ENCODE measurements at places on chromosomes 7 and 10.

GRCh38 chr10:131082201-131082850, 229.2 kb downstream of the TCERG1L start:
- peaks cover 21% of the 10 kb centered on the region for H3K4me1 ChIP-seq
- H3K36me3 ChIP-seq = no peaks in the 10 kb centered on the region
- H3K27ac ChIP-seq = no peak overlapping the region
- H3K27me3 ChIP-seq = no peaks in the 10 kb centered on the region
- H3K4me3 ChIP-seq = no peak overlapping the region

- H3K4me3 ChIP-seq = no peak overlapping the region
- H3K27ac ChIP-seq = no peak overlapping the region
- no peaks in the 10 kb centered on the region for H3K27me3 ChIP-seq
- H3K4me1 ChIP-seq = peaks cover 2% of the 10 kb centered on the region
These were observed 5.2 kb downstream of the NMT2 start for GRCh38 chr10:15163253-15163828.

- no peaks in the 10 kb centered on the region for H3K27me3 ChIP-seq
- no peak for DNase-seq
- peaks cover 16% of the 10 kb centered on the region for H3K4me1 ChIP-seq
- no peaks in the 10 kb centered on the region for H3K36me3 ChIP-seq
These were observed 17.2 kb downstream of the TCF7L2 start for GRCh38 chr10:112967200-112967599.

DNA sequence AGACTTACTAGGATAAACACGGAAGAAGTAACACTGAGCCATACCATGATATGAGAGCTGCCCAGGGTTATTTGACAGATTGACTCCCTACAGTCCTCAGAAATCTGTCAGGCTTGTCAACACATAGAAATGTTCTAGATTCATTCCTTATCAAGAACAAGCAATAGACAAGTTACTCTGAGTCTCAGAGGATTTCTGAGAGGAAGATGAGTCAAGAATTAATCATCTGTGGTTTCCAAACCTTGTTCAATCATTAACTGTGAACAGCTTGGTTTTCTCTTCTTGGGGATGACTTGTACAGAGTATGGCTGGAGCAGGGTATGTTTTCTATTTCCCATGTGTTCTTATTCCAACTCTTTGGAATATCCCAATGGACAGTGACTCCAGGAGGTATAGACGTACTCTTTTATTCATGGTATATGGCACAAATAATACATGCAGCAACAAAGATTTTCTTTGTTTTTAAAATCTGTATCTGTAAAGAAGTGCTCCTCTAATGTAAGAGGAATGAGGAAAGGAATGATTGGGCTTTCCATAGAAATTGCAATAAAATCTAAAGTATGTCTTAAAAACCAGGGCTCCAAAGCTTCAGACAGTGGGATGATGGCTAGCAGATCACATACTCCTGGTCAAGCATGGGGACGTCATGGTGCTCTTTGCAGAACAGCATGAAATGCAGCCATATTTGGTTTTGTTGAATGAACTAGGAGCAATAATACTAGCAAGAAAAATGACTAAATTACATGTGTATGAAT, 11.9 kb upstream of the SFR1 start:
- H3K27me3 ChIP-seq = no peaks in the 10 kb centered on the region
- no peak overlapping the region for H3K4me3 ChIP-seq
- H3K4me1 ChIP-seq = no peaks in the 10 kb centered on the region
- DNase-seq = no peak

- DNase-seq = no peak
- H3K27me3 ChIP-seq = no peaks in the 10 kb centered on the region
- H3K4me1 ChIP-seq = no peaks in the 10 kb centered on the region
- no peaks in the 10 kb centered on the region for H3K36me3 ChIP-seq
These were observed 303.9 kb downstream of the OTUD1 start for GRCh38 chr10:23742807-23743206.

GRCh38 chr10:71971769-71972555, 7.8 kb downstream of the CHST3 start:
- no peaks in the 10 kb centered on the region for H3K36me3 ChIP-seq
- no peak for DNase-seq
- H3K4me1 ChIP-seq = peaks cover 58% of the 10 kb centered on the region
- peak overlapping the region; percentile 28 for H3K27ac ChIP-seq
- H3K27me3 ChIP-seq = no peaks in the 10 kb centered on the region

DNA sequence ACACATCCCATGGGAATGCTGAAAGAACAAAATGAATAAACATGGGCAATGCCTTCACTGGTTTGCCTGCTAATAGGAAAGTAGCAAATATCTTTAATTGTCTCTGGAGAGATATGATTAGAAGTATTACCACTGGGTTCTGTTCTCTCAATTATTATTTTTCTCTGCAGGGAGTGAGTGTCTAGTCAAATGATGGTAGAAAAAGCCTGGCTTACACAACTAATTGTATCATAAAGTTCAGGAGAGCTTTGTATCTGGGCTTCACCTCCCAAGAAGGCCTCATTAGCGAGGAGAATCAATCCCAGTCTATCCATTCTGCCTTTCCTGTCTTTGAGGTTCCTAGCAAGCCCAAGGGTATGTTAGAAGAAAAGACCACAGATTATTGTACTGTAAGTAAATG, at the start of gene OR2A14:
TSS of gene OR2A14 (plus strand) at position 301 of the 400 bp plus-strand sequence. CDS start 5,937 bp downstream, outside the sequence.
- no peak within 1 kb of the TSS for H3K27ac ChIP-seq
- no peaks in the 10 kb centered on the region for H3K36me3 ChIP-seq
- H3K4me1 ChIP-seq = no peaks in the 10 kb centered on the region
- DNase-seq = no peak
- no peak within 1 kb of the TSS for H3K4me3 ChIP-seq
- no peaks in the 10 kb centered on the region for H3K27me3 ChIP-seq

DNA sequence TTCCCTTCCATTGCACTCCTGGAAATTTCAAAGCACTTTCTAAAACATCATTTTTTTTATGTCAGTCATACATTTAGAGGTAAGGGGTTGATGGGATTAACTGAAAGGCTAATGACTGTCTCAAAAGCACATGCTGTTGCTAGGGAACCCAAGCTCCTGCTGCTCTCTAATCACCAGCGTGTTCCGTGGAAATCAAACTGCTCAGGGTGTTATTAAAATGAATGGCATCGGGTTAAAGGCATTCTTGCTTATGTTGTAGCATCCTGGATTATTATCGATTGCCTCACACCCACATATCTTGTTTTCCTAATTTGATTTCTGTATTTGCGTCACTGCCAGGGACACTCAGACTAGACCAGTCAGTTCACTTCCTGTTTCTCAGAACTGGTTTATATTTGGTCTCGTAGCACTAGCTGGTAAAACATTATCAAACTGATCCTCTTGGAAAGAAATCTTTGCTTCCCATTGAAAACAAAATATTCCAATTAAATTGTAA, 216.5 kb upstream of the MKLN1 start:
- no peak for DNase-seq
- no peaks in the 10 kb centered on the region for H3K36me3 ChIP-seq
- H3K27ac ChIP-seq = no peak overlapping the region
- peaks cover 6% of the 10 kb centered on the region for H3K4me1 ChIP-seq
- no peaks in the 10 kb centered on the region for H3K27me3 ChIP-seq

- no peak overlapping the region for H3K27ac ChIP-seq
- no peaks in the 10 kb centered on the region for H3K27me3 ChIP-seq
- no peaks in the 10 kb centered on the region for H3K36me3 ChIP-seq
These were observed 56.6 kb downstream of the PAPSS2 start for GRCh38 chr10:87716348-87716670.

- no peaks in the 10 kb centered on the region for H3K4me1 ChIP-seq
- no peaks in the 10 kb centered on the region for H3K27me3 ChIP-seq
- H3K4me3 ChIP-seq = no peak overlapping the region
- DNase-seq = no peak
These were observed 52.6 kb downstream of the TSPAN15 start for GRCh38 chr10:69503896-69504265.

- H3K36me3 ChIP-seq = no peaks in the 10 kb centered on the region
- H3K27ac ChIP-seq = no peak overlapping the region
- H3K4me3 ChIP-seq = no peak overlapping the region
- H3K4me1 ChIP-seq = no peaks in the 10 kb centered on the region
These were observed 289.5 kb upstream of the KCND2 start for GRCh38 chr7:119983468-119983867.

- no peak overlapping the region for H3K27ac ChIP-seq
- DNase-seq = no peak
- H3K4me1 ChIP-seq = no peaks in the 10 kb centered on the region
- no peaks in the 10 kb centered on the region for H3K27me3 ChIP-seq
These were observed 31.9 kb downstream of the SCRN1 start for GRCh38 chr7:29957521-29958310.

GRCh38 chr10:59817773-59818172, 64.5 kb upstream of the MRLN start:
- no peak for DNase-seq
- no peak overlapping the region for H3K27ac ChIP-seq
- no peaks in the 10 kb centered on the region for H3K36me3 ChIP-seq
- peaks cover 4% of the 10 kb centered on the region for H3K4me1 ChIP-seq
- no peak overlapping the region for H3K4me3 ChIP-seq

GRCh38 chr7:1886361-1887064, 216.4 kb downstream of the ELFN1 start:
- no peaks in the 10 kb centered on the region for H3K27me3 ChIP-seq
- H3K27ac ChIP-seq = no peak overlapping the region
- no peak for DNase-seq
- no peaks in the 10 kb centered on the region for H3K36me3 ChIP-seq

- no peaks in the 10 kb centered on the region for H3K4me1 ChIP-seq
- peak overlapping the region; percentile 66 for H3K4me3 ChIP-seq
- H3K36me3 ChIP-seq = no peaks in the 10 kb centered on the region
- peak overlapping the region; percentile 86 for H3K27ac ChIP-seq
- H3K27me3 ChIP-seq = no peaks in the 10 kb centered on the region
These were observed 639 bp upstream of the TFAM start for GRCh38 chr10:58384544-58384998.

GRCh38 chr10:89122433-89123051, 84.6 kb downstream of the CH25H start:
- no peaks in the 10 kb centered on the region for H3K27me3 ChIP-seq
- no peak overlapping the region for H3K4me3 ChIP-seq
- H3K27ac ChIP-seq = no peak overlapping the region
- no peaks in the 10 kb centered on the region for H3K4me1 ChIP-seq
- H3K36me3 ChIP-seq = no peaks in the 10 kb centered on the region
- DNase-seq = no peak

GRCh38 chr10:124798364-124798763, 3.3 kb upstream of the ABRAXAS2 start:
- H3K27ac ChIP-seq = no peak overlapping the region
- no peaks in the 10 kb centered on the region for H3K27me3 ChIP-seq
- DNase-seq = no peak
- H3K4me3 ChIP-seq = no peak overlapping the region
- peaks cover 4% of the 10 kb centered on the region for H3K4me1 ChIP-seq

DNA sequence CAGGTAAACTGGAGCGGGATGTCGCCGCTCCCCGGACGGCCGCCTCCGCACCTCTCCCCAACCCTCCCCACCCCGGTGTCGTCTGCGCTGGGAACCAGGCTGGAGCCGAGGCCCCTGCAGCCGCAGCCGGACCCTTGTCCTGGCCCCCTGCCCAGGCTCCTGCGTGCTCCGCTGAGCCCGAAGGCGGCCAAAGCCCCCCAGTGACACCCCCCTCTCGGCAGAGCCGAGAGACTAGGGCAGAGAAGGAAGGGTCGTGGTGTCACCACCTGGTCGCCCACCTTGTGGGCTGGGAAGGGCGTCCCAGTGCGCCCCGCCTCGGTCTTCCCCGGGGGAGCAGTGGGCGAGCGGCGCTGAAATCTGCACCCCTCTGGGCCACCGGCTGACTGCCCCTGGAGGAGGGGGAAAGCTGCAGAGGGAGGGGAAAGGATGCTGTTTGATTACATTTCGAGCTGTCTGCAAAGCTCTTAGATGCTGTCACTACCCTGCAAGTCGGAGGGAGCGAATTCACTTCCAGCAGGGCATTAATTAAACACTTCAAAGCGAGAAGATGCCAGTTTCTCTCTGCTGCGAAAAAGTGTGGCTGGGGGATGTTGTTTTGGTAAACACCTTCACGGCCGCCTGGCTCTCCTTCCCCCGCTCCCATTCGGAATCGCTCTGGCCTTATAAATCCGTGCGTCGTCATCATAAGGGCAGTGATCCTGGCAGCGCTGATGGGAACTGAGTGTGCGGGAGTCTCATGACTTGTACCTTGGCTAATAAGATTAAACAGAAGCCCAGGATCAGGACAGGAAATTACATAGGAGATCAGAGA, 622 bp downstream of the DYNC1I1 start:
- no peaks in the 10 kb centered on the region for H3K27me3 ChIP-seq
- H3K4me3 ChIP-seq = peak overlapping the region; percentile 62

DNA sequence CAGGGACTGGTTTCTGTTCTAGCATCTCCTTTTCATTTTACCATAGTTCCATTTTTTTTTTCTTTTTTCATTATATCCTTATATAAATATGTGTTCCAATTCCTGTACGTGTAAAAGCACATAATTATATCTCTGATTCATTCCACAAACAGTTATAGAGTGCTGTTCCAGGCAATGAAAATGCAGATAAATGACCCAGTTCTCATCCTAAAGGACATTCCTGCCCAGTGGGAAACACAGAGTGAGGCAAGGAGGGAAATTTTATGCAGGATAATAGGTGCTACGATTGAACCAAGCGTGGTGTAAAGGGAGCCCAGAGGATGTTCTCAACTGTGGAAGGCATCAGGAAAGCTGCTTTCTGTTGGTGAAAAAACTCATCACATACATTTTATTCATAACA, 408.1 kb downstream of the GATA3 start:
- H3K4me3 ChIP-seq = no peak overlapping the region
- no peak overlapping the region for H3K27ac ChIP-seq
- H3K27me3 ChIP-seq = no peaks in the 10 kb centered on the region
- no peaks in the 10 kb centered on the region for H3K4me1 ChIP-seq

GRCh38 chr7:122384528-122384927, 80.0 kb upstream of the FEZF1 start:
- H3K27me3 ChIP-seq = no peaks in the 10 kb centered on the region
- no peak for DNase-seq

GRCh38 chr10:27660268-27660667, 85.4 kb downstream of the MKX start:
- no peaks in the 10 kb centered on the region for H3K4me1 ChIP-seq
- DNase-seq = no peak
- H3K27ac ChIP-seq = no peak overlapping the region
- H3K27me3 ChIP-seq = no peaks in the 10 kb centered on the region
- no peak overlapping the region for H3K4me3 ChIP-seq
- no peaks in the 10 kb centered on the region for H3K36me3 ChIP-seq

GRCh38 chr7:55023841-55024505, 5.2 kb downstream of the EGFR start:
- DNase-seq = no peak
- no peak overlapping the region for H3K4me3 ChIP-seq
- no peak overlapping the region for H3K27ac ChIP-seq
- H3K27me3 ChIP-seq = no peaks in the 10 kb centered on the region
- H3K36me3 ChIP-seq = no peaks in the 10 kb centered on the region

DNA sequence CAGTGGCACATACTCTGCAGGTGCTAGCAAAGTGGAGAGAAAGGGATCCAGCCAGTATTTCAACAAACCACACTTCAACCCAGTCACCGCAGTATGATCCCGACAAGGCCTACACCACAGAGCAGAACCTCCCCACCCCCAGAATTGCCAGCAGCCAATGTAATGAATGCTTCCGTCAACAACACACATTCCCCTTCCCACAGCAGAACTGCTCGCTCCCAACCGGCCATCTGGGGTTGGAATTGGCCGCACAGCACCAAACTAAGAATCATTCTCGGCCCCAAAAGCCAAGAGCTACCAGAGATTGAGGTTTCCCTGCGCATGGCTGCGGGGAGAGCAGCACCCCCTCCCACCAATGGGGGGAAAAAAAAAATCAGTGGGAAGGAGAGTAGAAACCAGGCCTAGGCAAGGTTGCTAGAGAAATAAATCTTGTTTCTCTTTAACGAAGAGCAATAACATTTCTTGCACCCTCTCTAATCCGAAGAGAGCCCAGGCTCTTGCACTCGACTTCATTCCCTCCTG, 1.1 kb downstream of the WASL start:
- no peaks in the 10 kb centered on the region for H3K27me3 ChIP-seq
- H3K36me3 ChIP-seq = no peaks in the 10 kb centered on the region
- peaks cover 7% of the 10 kb centered on the region for H3K4me1 ChIP-seq
- H3K4me3 ChIP-seq = peak overlapping the region; percentile 96
- DNase-seq = peak; percentile 34
- H3K27ac ChIP-seq = peak overlapping the region; percentile 98

All from ovary (tissue), 10 donors.